ENCODE measurements at places on chromosomes 3 and 15.

DNA sequence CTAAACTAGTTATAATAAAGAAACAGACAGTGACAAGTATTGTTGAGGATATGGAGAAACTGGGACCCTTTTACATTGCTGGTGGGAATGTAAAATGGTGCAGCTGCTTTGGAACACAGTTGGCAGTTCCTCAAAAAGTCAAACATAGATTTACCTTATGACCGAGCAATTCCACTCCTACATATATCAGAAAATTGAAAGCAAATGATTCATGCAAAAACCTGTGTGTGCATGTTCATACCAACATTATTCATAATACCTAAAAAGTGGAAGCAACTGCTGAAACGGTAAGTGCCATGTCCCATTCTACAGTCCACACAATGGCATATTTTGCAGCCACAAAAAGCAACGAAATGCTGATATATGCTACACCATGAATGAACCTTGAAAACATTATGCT, 12.2 kb upstream of the SEC61A1 start:
- no peak for DNase-seq

- no peak for DNase-seq
These were observed 75.3 kb downstream of the TMEM108 start for GRCh38 chr3:133113526-133113925.

GRCh38 chr15:51335538-51336410, 2.6 kb downstream of the CYP19A1 start:
- peak; percentile 8 for DNase-seq

GRCh38 chr3:165233501-165234195, 37.5 kb upstream of the SLITRK3 start:
- DNase-seq: no peak
